ENCODE measurements at places on chromosomes 2 and 18.
A peak's percentile ranks its signal among the peaks of the same experiment; 100 is the strongest.

DNA sequence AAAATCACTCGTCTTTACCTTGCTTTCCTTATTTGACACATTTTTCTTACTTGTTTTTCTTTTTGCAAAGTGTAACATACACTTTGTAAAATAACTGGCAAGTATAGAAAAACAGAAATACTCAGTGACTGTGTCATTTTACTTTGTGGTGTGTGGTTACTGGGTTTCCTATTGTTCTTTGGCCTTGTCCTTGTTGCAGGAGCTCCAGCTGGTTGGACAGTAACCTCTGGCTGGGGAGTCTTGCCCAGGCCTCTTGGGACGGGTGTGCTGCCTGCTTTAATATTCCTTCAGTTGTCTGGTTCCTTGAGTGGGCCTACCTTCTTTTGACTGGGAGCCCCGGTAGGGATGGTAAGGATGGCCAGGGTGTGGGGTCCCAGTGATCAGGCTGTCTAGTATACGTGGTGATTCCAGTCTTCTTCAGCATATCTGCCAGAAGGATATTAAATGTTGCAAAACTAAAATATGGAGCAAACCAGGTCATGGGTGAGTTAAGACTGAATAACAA lies 53.8 kb downstream of the RNF144A start:
- H3K4me1 ChIP-seq, result peaks cover 32% of the 10 kb centered on the region
- peaks cover 13% of the 10 kb centered on the region for H3K36me3 ChIP-seq
- H3K27me3 ChIP-seq, result no peaks in the 10 kb centered on the region
- no peak overlapping the region for H3K4me3 ChIP-seq
- no peak for DNase-seq

DNA sequence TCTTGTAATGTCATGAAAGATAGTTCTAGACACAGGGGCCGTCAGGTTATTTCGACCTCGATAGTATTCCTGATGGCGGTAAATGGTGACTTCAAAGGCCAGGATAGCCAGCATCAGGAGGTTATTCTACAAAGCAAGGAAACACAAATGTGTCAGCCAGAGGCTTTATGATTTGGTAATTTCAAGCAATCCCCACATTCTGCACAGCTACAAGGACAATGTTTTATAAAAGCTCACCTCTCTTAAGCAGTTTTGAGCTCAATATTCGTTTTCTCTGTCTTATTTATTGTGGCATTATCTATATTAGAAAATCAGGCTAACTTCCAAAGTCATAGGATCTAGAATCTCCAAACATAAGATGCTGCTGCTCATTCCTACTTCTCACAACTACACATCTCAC lies 235.2 kb downstream of the NAPG start:
- no peak overlapping the region for H3K27ac ChIP-seq
- no peaks in the 10 kb centered on the region for H3K4me1 ChIP-seq
- no peak overlapping the region for H3K4me3 ChIP-seq
- H3K27me3 ChIP-seq, result peaks cover 15% of the 10 kb centered on the region
- DNase-seq, result no peak

DNA sequence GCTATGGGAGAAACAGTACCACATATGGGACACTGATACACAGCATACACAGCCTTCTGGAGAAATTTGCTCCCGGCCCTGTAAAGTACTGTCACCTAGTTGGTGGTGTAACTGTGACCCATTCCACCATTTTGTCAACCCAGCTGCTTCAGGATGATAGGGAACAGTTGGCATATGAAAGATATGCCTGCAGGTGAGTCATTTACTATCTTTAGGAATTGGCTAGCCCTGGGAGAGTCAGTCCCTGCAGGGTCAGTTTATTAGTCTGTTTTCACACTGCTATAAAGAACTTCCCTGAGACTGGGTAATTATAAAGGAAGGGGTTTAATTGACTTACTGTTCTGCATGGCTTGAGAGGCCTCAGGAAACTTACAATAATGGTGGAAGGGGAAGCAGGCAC lies 30.0 kb upstream of the PTPRM start:
- no peak for DNase-seq
- no peaks in the 10 kb centered on the region for H3K4me1 ChIP-seq
- no peaks in the 10 kb centered on the region for H3K36me3 ChIP-seq
- no peak overlapping the region for H3K4me3 ChIP-seq

DNA sequence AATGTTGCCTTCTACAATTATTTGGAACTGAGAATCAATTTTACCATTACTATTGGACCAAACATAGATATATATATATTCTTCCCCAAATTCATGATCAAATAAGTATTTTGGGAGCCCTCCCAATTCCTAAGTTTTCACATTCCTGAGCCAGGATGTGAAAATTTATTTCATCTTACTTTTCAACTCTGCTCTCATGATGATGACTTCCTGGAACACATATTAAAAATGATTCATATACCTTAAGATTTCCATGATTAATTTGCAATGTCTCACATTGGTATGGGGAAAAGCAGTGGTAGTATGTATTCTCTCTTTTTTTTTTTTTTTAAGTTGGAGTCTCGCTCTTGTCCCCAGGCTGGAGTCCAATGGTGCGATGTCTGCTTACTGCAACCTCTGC lies 596.1 kb upstream of the ZEB2 start:
- no peaks in the 10 kb centered on the region for H3K36me3 ChIP-seq
- no peaks in the 10 kb centered on the region for H3K27me3 ChIP-seq
- DNase-seq, result no peak
- H3K4me3 ChIP-seq, result no peak overlapping the region
- H3K27ac ChIP-seq, result no peak overlapping the region

DNA sequence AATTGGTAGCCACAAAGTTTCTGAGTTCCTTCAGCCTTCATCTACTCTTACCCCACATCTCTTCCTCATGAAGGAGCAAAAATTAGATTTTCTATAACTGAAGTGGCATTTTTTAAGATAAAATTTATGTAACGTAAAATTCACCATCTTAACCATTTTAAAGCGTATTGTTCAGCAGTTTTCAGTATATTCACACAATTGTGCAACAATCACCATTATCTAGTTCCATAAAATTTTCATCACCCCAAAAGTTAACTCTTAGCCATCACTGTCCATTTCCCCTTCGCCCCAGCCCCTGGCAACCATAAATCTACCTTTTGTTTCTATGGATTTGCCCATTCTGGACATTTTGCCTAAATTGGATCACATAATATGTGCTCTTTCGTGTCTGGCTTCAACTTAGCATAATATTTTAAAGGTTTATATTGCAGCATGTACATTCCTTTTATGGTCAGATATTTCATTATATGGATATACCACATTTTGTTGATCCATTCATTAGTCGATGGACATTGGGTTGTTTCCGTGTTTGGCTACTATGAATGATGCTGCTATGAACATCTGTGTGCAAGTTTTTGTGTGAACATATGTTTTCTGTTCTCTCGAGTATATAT lies 44.6 kb downstream of the ATIC start:
- no peak overlapping the region for H3K4me3 ChIP-seq
- H3K27ac ChIP-seq, result no peak overlapping the region
- peaks cover 19% of the 10 kb centered on the region for H3K36me3 ChIP-seq
- no peak for DNase-seq

GRCh38 chr18:70450426-70451253 lies 161.8 kb downstream of the SOCS6 start:
- no peaks in the 10 kb centered on the region for H3K36me3 ChIP-seq
- no peaks in the 10 kb centered on the region for H3K27me3 ChIP-seq
- H3K4me3 ChIP-seq, result no peak overlapping the region
- H3K27ac ChIP-seq, result no peak overlapping the region

- no peak overlapping the region for H3K4me3 ChIP-seq
- no peak for DNase-seq
- no peaks in the 10 kb centered on the region for H3K4me1 ChIP-seq
Measured at GRCh38 chr2:120517751-120518469, 172.0 kb downstream of the INHBB start.

DNA sequence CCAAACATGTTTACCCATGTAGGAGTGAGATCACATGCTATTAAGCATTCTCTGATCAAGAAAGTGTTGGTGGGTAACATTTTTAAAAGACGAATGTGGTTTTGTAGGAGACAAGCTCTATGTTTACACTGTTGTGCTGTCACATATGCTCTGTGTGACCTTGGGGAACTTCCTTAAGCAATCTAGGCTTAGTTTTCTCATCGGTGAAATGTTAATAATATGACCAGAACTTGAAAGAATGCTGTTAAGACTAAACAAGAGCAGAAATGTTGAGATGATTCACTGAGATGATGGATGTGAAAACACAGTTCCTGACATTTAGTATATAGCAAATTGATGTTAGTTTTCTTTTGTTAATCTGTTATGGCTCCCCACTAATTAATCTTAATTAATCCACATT lies 860.9 kb upstream of the CNTNAP5 start:
- H3K36me3 ChIP-seq, result no peaks in the 10 kb centered on the region
- no peak overlapping the region for H3K27ac ChIP-seq
- no peaks in the 10 kb centered on the region for H3K27me3 ChIP-seq
- no peak for DNase-seq

- H3K4me1 ChIP-seq, result peaks cover 5% of the 10 kb centered on the region
- H3K27me3 ChIP-seq, result no peaks in the 10 kb centered on the region
- DNase-seq, result no peak
- H3K36me3 ChIP-seq, result peaks cover 42% of the 10 kb centered on the region
Measured at GRCh38 chr2:28780496-28780895, 28.9 kb downstream of the PPP1CB start.

DNA sequence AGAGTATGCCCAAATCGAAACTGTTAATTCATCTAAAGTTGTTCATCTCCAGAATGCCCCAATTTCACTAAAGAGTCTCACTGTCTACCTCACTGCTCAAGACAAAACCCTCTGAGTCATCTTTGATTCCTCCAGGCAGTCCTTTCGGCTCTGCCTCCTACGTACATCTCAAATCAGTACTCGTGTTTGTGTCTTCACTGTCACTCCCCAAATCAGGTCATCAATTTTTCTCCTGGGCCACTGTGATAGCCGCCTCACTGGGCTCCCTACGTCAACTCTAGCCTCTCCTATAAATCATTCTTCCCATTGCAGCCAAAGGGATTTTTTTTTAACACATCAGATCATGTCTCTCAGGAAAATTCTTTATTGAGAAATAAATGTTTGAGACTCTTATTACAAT lies 42.1 kb upstream of the TTC39C start:
- no peaks in the 10 kb centered on the region for H3K36me3 ChIP-seq
- H3K27me3 ChIP-seq, result peaks cover 11% of the 10 kb centered on the region
- no peak overlapping the region for H3K4me3 ChIP-seq
- no peaks in the 10 kb centered on the region for H3K4me1 ChIP-seq

DNA sequence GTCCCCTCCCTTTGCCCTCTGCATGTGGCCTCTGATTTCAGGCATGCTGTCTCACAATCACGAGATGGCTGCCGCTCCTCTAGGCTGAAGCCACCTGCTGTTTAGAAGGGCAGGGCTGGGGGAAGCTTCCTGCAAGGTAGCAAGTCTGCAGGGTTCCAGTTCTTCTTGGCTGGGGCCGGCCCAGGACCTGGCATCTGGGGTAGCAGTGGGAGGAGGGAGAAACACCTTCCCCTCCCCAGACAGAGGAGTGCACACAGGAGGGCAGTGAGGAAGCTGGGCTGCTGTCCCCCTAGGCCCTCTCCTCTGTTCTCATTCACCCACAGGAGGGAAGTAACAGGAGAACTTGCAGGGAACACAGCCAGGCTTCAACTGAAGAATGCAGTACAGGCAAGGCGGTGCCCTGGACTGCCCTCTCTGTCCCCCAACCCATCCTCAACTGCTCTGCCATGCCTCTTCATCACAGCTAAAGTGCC lies 345.9 kb upstream of the HS6ST1 start:
- no peaks in the 10 kb centered on the region for H3K36me3 ChIP-seq
- H3K27me3 ChIP-seq, result peaks cover 77% of the 10 kb centered on the region
- no peaks in the 10 kb centered on the region for H3K4me1 ChIP-seq
- H3K27ac ChIP-seq, result no peak overlapping the region
- no peak for DNase-seq

- no peak overlapping the region for H3K4me3 ChIP-seq
- no peak overlapping the region for H3K27ac ChIP-seq
- DNase-seq, result no peak
- no peaks in the 10 kb centered on the region for H3K36me3 ChIP-seq
- H3K27me3 ChIP-seq, result peaks cover 35% of the 10 kb centered on the region
Measured at GRCh38 chr2:54814389-54815147, 91.1 kb downstream of the EML6 start.

GRCh38 chr2:230575642-230576324 lies 136.9 kb upstream of the CAB39 start:
- H3K4me3 ChIP-seq, result peak overlapping the region; percentile 15
- no peaks in the 10 kb centered on the region for H3K36me3 ChIP-seq
- peaks cover 14% of the 10 kb centered on the region for H3K4me1 ChIP-seq
- H3K27ac ChIP-seq, result peak overlapping the region; percentile 5
- peak; percentile 43 for DNase-seq

GRCh38 chr2:191516260-191516659 lies 161.7 kb upstream of the NABP1 start:
- no peak overlapping the region for H3K4me3 ChIP-seq
- H3K36me3 ChIP-seq, result no peaks in the 10 kb centered on the region
- H3K27me3 ChIP-seq, result no peaks in the 10 kb centered on the region
- H3K4me1 ChIP-seq, result no peaks in the 10 kb centered on the region
- no peak for DNase-seq

GRCh38 chr18:58135701-58136331 lies 91.8 kb downstream of the NEDD4L start:
- peak overlapping the region; percentile 69 for H3K27ac ChIP-seq
- peaks cover 11% of the 10 kb centered on the region for H3K36me3 ChIP-seq
- H3K27me3 ChIP-seq, result no peaks in the 10 kb centered on the region
- H3K4me1 ChIP-seq, result peaks cover 65% of the 10 kb centered on the region

GRCh38 chr2:206031162-206031784 lies 54.7 kb downstream of the INO80D start:
- peaks cover 44% of the 10 kb centered on the region for H3K4me1 ChIP-seq
- peak; percentile 43 for DNase-seq
- no peaks in the 10 kb centered on the region for H3K27me3 ChIP-seq
- peak overlapping the region; percentile 95 for H3K27ac ChIP-seq

DNA sequence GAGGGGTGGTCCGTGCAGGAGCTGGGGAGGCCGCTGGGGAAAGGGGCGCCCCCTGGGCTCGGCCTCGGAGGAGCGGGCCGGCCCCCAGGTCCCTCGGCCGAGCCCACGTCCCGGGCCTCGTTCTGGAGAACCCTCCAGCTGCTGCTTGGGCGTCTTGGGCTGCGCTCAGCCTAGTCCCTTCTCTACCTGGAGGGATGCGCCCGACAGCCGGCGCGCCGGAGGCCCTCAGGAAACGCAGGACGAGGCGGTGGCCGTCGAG lies 293 bp upstream of the D2HGDH start:
- H3K27ac ChIP-seq, result peak overlapping the region; percentile 36
- H3K4me3 ChIP-seq, result peak overlapping the region; percentile 70
- peaks cover 40% of the 10 kb centered on the region for H3K36me3 ChIP-seq
- peaks cover 8% of the 10 kb centered on the region for H3K4me1 ChIP-seq
- no peak for DNase-seq

- H3K27ac ChIP-seq, result peak overlapping the region; percentile 72
- H3K4me1 ChIP-seq, result peaks cover 48% of the 10 kb centered on the region
- no peaks in the 10 kb centered on the region for H3K27me3 ChIP-seq
- H3K36me3 ChIP-seq, result peaks cover 17% of the 10 kb centered on the region
- peak overlapping the region; percentile 57 for H3K4me3 ChIP-seq
Measured at GRCh38 chr2:224579411-224579810, 5.8 kb downstream of the CUL3 start.

DNA sequence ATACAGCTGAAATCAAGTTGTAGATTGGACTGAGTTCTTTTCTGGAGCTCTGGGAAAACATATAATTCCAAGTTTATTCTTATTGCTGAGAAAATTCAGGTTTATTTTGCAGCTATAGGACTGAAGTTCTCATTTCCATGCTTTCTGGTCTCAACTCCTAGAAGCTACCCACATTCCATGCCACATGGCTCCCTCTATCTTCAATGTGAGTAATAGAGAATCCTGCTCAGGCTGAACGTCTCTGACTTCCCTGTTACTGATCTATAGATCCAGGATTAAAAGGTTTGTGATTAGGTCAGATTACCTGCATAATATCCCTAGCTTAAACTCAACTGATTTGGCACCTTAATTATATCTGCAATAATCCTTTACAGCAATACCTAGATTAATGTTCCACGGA lies 453.8 kb upstream of the MC4R start:
- H3K4me3 ChIP-seq, result no peak overlapping the region
- no peak for DNase-seq
- no peaks in the 10 kb centered on the region for H3K27me3 ChIP-seq
- no peak overlapping the region for H3K27ac ChIP-seq
